ENCODE measurements at places on chromosomes 6 and 20.

DNA sequence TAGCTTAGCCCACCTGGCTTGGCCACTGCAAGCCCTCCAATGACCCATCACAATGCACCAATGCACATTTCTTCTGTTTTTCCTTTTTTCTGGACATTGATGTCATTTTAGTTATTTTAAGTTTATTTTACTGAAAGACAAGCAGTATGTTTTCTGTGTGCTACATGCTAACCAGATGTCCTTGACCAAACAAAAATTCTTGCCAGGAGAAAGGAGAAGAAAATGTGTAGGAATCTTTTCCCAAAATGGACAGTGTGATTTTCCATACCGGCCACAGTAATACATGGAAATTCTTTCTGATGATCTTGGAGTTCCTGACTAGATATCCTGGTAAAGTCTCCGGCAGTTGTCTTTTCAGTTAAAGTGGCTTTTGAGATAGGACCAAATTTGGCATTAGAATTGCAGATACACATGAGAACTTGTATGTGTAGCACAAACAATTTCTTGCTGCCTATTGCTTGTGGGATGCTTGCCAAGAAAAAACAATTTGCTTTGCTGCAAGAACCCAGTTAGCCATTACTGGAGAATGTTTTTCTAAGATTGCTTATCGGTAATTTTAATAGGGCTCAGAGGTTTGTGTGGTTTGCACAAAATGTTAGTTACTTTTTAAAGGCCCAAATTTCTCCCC is 696.5 kb upstream of the CITED2 start:
- DNase-seq, result no peak

- no peak for DNase-seq
Measured at GRCh38 chr6:27872642-27873020, 39.6 kb downstream of the OR2B2 start.

DNA sequence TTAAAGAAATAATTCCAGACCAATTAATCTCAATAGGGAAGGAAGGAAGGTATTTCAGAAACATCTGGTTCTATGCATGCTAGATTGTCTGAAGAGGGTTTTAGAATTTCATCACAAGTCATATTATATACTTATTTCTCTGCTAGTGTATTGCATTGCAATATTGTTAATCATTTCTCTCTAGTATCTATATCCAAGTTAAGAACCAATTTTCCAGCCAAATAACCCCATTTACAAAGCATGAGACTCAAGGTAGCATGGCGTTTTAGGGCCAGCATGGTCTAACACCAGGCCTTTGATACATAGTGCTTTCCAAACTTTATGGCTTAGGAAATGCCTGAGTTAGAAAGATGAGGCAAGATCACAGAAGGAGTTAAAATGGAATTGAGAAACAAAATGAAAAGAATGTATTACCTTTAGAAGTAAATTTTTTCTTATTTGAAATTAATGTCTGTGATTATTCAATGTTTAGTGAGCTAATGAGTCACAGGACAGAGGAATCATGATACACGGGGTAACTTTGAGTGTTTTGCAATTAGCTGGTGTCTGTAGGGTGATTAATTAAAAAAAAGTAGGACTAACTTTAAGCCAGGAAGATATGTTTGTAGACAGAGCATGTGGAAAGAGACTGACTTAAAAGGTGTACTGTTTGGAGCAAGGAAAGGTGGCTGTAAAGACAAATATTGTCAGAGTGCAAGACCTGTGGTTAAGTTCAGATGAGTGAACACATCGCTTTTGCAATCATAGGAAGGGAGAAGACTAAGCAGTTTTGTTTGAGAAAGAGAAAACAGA is 1006.2 kb upstream of the CITED2 start:
- no peak for DNase-seq

DNA sequence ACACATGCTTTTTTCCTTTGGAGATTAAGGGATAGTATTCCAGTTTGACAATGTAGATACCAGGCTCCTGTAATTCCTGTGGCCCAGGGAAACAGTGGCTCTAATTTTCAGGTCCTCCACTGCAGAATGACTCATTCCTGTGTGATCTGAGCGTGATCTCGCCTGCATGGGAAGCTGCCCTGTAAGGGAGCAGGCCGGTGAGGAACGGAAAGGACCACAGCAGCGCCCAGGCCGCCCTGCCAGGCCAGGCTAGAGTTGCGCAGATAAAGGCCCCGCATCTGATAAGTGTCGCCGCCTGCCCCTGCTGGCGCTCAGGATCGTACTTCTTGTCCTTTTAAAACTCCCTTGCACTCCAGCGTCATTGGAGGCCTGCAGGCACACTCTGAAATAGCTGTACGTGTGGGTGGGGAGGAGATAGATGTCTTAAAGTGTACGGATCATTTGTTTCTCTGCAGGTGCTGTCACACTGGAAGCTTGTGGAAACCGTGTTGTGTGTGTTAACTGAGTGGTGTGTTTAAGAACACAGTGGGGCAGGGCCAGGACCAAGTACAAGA is 60.7 kb downstream of the SYNJ2 start:
- DNase-seq, result no peak

DNA sequence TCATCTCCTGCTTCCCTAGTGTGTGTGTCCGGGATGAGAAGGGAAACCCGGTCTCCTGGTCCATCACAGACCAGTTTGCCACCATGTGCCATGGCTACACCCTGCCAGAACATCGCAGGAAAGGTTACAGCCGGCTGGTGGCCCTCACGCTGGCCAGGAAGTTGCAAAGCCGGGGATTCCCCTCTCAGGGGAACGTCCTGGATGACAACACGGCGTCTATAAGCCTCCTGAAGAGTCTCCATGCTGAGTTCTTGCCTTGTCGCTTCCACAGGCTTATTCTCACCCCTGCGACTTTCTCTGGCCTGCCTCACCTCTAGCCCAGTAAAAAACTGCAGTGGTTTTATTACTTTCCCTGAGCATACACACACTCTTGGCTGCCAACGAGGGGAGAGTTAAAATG is 23.9 kb upstream of the C6orf141 start:
- no peak for DNase-seq

DNA sequence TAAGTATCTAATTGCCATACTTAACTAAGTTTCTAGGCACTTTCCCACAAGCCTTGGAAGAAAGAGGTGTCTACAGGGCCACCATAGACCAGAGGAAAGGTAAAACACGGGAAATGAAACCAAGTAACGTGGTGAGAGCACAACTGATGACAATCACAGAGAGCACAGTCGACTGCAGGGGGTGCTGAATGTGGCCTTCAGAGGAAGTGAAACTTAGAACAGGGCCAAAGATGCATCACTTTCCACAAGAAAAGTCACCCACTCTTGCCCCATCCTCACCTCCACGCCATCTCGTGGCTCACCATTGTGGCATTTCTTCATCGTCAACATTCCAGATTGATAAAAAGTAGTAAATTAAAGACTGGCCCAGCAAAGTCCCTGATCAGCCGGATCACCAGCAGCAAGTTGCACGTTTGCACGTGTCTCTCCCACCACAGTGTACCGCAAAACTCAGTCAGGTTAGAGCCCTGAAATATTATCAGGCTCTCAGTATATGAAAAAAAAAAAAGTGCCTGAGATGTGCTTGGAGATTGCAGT is 31.4 kb downstream of the HIVEP2 start:
- DNase-seq, result peak; percentile 81

GRCh38 chr6:121647905-121648304 is 212.5 kb downstream of the GJA1 start:
- DNase-seq, result no peak

GRCh38 chr6:1572892-1573291 is 36.8 kb upstream of the FOXC1 start:
- DNase-seq, result no peak

GRCh38 chr6:811831-812230 is 118.9 kb upstream of the EXOC2 start:
- DNase-seq, result no peak

- DNase-seq, result no peak
Measured at GRCh38 chr6:169843110-169843509, 91.7 kb downstream of the ERMARD start.

DNA sequence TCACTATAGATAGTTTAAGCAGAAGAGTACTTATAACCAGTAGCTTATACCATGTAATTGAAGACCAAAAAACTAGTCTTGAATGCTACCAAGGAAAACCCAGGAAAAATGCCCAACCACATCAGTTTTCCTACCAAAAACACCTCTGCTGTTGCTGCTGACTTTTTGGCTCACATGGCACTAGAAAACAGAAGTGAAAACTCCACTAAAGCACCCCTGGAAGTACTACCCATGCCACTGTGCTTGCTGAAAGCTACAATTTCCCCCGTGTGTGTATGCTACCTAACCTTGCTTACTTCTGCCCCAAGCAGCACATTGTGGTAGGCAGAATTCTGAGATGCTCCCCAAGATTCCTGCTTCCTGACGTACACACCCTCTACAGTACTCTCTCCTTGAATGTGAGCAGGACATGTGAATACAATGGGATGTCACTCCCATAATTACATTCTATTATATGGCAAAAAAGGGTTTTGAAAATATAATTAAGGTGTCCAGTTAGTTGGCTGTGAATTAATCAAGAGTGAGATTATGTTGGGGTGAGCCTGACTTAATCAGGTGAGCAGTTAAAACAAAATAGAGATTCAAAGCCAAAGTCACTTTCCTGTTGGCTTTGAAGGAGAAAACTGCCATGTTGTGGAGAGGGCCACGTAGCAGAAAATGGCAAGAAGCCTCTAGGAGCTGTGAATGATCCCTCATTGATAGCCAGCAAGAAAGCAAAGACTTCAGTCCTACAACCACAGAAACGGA is 209.8 kb upstream of the MARCKS start:
- no peak for DNase-seq

GRCh38 chr6:53639520-53639919 is 26.0 kb downstream of the KLHL31 start:
- DNase-seq, result no peak

- DNase-seq, result no peak
Measured at GRCh38 chr20:48166082-48166835, 381.0 kb upstream of the SULF2 start.

GRCh38 chr6:27599859-27600532 is 127.1 kb upstream of the ZNF184 start:
- no peak for DNase-seq

GRCh38 chr6:52560462-52560861 is 16.4 kb downstream of the TRAM2 start:
- no peak for DNase-seq

- DNase-seq, result peak; percentile 69
Measured at GRCh38 chr20:15708984-15709598, 864.2 kb downstream of the KIF16B start.

DNA sequence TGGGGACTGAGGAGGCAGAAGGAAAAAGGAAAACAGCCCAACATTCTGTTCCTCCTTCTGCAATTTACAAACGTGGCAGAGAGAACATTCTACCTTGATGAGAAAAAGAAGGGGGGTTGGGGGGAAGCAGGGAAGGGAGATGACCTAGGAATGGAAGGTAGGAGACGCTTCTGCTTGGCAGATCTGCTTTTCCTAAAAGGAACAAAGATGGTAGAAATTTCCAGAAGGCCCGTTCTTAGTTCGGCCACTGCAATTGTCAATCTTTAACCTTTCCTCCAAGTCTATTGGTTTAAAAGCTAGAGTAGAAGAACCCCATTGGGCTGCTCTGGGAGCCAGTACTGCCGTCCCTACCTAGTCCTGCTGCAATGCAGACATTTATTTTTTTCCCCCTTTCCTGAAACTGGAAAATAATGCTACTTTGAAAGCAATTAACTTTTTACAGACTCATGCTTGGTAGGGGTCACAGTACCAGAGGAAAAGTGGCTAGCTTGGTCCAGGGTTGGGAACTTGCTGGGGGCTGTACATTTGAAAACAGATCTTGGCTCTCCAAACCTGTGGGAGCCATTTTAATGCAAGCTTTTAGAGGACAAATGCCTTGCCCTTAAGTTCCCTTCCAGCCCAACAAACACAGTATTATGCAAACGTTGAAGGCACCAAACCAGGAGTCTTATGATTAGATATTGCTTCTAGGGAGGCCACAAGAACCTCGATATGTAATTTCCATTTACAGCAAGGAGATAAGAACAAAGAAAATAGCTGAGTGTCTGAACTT is 2.6 kb downstream of the ZMYND8 start:
- DNase-seq, result no peak

DNA sequence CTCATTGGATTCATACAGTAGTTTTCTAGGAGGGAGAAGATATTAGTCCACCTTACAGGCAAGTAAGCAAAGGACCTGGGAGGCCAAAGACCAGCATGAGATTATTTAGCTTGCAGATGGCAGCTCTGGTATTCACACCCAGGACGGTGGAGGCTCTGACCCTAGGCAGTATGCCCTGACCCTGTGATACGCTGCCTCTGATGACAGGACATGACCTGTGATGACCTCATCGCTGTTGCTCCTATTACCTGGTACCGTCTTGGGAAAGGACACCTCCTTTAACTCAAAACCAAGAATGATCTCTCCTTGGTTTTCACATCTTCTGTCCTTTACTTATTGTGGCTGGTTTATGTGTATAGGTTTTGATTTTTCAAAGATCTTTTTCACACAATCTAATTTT is 298.6 kb downstream of the CLIC5 start:
- DNase-seq, result no peak

- no peak for DNase-seq
Measured at GRCh38 chr20:47540443-47541354, 39.0 kb downstream of the NCOA3 start.

DNA sequence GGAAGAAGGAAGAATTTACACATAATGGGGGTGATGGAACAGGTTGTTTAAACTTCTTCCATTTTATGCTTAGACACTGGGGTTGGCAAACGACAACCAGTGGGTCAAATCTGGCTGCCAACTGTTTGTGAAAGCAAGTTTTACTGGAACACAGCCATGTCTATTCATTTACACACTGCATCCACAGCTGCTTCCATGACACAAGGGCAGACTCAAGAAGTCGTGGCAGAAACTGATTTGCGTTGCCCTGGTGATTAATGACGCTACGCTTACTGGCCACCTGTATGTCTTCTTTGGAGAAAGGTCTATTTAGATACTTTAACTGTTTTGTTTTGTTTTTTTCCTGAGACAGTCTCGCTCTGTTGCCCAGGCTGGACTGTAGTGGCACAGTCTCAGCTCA is 19.0 kb downstream of the CTCFL start:
- DNase-seq, result no peak

GRCh38 chr6:99114769-99115406 is 167.1 kb upstream of the FBXL4 start:
- no peak for DNase-seq

GRCh38 chr20:58512808-58513552 is 2.2 kb downstream of the APCDD1L start:
- no peak for DNase-seq

GRCh38 chr6:1606780-1607515 is 2.8 kb upstream of the FOXC1 start:
- no peak for DNase-seq

Data from activated CD4-positive, alpha-beta T cell treated with anti-CD3 and anti-CD28 coated beads for 48 hours (primary cell).